GM18507 (cell line): ENCODE measurements at places on chromosomes 7 and 10.

DNA sequence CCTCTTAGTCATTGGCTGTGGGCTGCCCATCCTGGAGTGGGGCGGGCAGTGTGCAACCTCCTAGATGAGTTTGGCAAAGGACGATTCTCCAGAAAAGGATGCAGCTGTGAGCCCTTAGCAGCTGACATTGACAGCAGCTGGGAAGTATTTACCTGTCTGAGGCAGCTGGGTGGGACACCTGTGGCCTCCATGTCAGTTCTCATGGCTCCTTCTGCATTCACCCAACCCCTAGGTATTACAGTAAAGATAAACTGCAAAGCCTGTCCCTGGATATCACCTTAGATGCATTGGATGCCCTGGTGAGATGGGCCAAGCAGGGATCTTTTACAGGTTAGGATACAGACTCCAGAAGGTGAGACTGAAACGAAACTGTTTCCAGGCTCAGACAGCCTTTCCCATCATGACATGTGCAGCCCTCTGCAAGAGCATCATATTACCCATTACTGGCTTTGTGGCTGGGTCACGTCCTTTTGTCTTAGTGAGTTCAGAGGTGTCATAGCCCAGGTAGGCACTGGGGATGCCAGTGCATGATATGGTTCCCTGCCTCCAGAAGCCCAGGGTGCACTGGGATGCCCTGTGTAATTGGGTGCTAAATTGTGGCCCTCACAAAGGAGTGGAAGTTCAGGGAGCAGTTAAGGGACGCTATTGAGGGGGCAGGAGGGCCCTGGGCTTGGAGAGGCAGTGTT lies 28.9 kb downstream of the MINDY4 start:
- DNase-seq: no peak

GRCh38 chr7:2720024-2720423 lies 32.0 kb downstream of the AMZ1 start:
- no peak for DNase-seq

GRCh38 chr7:152015600-152015999 lies 9.9 kb upstream of the GALNT11 start:
- DNase-seq: no peak

- DNase-seq: no peak
Measured at GRCh38 chr7:133570321-133570720, 317.4 kb downstream of the EXOC4 start.

- DNase-seq: no peak
Measured at GRCh38 chr7:7709291-7709690, 9.1 kb downstream of the RPA3 start.

DNA sequence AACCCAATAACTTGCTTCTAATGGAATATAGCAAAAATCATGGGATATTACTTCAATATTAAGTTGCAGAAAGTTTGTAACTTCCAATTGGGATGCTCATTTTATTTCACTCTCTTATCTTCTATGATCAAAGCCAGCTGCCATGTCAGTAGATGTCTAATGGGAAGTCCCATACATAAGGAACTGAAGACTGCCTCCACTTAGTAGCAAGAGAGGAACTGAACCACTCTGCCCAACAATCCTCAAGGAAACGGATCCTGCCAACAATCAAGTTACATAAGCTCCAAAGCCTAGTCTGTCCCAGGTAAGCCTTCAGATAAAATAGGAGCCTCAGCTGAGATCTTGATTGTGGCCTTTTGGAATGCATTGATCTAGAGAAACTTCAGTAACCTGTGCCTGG lies 431.5 kb upstream of the PCDH15 start:
- no peak for DNase-seq

DNA sequence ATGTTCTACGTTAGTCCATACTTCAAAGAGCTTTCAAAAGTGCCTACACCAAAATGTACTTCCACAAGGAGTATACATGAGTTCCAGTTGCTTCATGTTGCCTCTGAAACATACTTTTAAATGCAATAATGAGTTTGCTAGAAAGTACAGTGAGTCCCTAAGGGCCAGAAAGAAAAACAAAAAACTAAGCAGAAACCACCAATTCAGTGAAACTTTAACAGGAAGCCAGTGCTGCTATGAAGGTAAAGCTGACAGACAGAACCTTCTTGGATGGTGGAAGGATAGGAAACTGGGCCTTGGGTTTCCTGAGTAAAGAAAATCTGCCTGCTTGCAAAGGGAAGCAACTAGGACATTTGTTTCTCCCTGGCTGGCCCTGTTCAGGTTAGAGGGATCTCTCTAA lies 104.2 kb downstream of the CTTNBP2 start:
- DNase-seq: no peak

DNA sequence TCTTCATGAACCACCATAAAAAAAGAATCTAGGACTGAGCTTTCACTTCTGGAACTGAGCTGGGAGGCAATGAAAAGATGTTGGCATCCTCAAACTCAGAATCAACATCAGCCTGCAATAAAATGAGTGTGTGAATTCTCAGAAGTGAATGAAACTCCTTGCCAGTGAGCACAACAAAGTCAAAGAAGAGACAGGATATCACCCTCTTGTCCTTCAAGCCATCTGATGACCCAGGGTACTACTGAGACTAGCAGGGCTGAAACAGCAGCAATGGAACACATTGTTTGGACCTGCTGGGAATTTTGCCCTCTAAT lies 13.0 kb downstream of the SLC25A13 start:
- no peak for DNase-seq

DNA sequence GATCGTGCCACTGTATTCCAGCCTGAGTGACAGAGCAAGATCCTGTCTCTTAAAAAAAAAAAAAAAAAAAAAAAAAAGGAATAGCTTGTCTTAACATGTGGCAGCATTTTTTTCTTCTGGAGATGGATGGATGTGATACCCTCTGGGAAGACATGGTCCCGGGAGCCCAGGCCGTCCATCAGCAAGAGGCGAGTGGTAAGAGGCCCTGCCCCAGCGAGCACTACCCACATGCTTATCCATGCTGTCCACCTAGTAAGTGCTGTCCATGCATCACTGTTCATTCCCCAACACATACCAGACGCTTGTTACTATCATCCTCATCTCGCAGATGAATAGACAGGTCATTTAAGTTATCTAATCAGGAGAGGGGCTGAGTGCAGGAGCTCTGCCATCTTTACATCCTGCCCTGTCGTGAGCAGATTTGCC lies 12.9 kb downstream of the ATP6V1F start:
- no peak for DNase-seq

GRCh38 chr10:81918766-81919165 lies 43.8 kb downstream of the NRG3 start:
- DNase-seq: no peak

- DNase-seq: no peak
Measured at GRCh38 chr7:5231811-5232484, 41.9 kb downstream of the WIPI2 start.

GRCh38 chr7:17153536-17153935 lies 144.9 kb upstream of the AHR start:
- DNase-seq: no peak

GRCh38 chr7:35695473-35695850 lies 527 bp upstream of the HERPUD2 start:
- no peak for DNase-seq

DNA sequence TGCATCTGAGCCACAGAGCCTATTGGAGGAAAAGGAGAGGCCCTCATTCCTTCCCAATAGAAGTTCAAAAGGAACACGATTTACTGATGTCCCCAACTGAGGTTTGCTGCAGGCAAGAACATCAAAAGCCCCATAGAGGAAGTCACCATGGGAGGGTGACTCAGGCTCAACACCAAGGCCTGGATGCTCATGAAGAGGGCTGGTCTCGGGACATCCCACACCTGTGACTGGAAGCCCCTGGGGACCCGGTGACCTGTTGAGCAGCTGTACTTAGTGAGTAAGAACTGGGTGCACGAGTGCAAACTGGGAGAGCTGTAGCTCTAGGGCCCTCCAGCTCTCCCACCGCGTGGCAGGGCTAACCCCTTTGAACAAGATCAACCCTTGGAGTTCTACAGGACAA lies 38.0 kb downstream of the CYTH3 start:
- no peak for DNase-seq

- no peak for DNase-seq
Measured at GRCh38 chr7:73682745-73683055, 553 bp downstream of the DNAJC30 start.

- no peak for DNase-seq
Measured at GRCh38 chr10:29804025-29804852, 169.5 kb upstream of the SVIL start.

GRCh38 chr7:105617280-105618015 lies 36.2 kb upstream of the EFCAB10 start:
- no peak for DNase-seq

- no peak for DNase-seq
Measured at GRCh38 chr7:117127585-117128168, 174.4 kb downstream of the ST7 start.

DNA sequence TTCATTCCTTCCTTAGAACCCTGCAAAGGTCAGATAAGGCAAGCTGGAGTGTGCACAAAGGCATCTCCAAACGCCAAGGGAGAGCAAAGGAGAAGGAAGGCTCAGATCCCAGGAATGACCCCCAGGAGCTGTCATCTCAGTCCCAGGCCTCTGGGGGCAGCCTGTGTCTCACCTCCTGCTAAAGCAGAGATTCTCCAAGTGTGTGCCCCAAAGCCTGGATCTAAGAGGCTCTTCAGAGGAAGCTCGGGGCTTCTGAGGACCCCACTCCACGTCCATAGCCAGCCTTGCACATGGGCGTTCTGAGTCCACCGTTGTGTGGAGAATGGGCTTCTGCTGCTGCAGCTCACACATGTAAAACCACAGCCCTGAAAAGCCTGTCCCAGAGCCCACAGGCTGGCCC lies 5.1 kb upstream of the GRID1 start:
- DNase-seq: no peak

DNA sequence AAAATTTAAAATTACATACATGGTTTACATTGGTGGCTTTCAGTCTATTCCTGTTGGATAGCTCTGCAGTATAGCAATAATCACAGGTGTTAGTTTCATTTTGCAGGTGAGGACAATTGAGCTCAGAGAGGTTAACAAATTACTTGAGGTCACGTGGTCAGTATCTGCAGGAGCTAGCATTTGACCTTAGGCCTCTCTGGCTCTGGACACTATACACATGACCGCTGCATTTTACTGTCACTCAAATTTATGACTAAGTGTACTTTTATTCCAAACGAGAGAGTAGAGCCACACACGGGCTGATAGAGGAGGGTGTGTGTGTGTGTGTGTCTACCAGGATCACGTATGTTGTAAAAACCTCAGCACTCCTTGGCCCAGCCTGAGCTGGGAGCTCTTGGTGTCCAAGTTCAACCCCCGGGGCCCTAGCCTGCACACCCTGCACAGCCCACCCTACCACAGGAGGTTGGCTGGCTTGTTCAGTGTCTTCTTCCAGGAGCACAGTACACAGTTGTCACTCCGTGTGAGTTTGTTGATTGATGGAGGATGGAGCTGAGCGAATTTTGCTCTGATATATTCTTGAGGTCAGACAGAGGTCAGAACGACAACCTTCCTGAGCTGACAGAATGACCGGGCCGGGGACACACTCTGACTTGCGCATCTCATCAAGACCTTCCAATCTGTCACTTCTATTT lies 272.7 kb downstream of the GFRA1 start:
- no peak for DNase-seq

DNA sequence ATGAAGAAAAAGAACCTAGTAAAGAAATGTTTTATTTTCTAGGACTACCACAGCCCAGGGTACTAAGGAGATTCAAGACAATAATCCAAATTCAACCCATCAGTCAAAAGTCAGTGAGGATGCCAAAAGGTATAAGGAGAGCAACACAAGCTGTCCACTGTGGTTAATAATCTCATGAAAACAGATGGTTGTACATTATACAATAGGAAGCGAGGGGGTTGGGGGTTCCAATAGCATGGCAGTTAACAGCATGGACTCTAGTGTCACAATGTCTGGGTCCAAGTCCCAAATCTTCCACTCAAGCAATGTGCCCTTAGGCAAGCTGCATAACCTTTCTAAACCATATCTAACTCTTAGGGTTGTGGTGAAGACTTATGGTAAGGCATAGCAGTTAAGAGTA lies 35.1 kb downstream of the BRAF start:
- no peak for DNase-seq

GRCh38 chr7:99010281-99010680 lies 131.9 kb downstream of the TRRAP start:
- no peak for DNase-seq

DNA sequence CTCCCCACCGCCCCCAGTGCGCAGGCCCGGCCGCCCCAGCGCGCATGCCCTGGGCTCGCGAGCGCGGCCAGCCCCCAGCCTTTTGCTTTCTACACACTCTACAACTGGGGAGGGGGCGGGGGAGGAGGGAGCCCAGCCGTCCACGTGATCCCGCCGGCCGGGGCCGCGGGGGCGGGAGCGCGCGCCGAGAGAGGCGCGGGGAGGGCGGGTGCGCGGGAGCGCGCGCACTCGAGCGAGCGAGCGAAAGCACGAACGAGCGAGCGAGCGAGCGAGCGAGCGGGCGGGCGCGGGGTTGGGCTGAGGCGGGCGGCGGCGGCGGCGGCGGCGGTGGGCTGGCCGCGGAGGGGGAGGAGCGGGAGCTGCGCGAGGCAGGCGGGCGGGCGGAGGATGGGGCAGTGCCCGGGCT lies at the start of gene AUTS2:
AUTS2 (plus strand) TSS at position 395 of the 406 bp plus-strand sequence. CDS start 1,179 bp downstream, outside the sequence.
- DNase-seq: peak; percentile 54

GRCh38 chr10:34049887-34050286 lies 715.4 kb upstream of the NRP1 start:
- no peak for DNase-seq

- no peak for DNase-seq
Measured at GRCh38 chr10:47087667-47088066, 176.4 kb downstream of the PTPN20 start.

DNA sequence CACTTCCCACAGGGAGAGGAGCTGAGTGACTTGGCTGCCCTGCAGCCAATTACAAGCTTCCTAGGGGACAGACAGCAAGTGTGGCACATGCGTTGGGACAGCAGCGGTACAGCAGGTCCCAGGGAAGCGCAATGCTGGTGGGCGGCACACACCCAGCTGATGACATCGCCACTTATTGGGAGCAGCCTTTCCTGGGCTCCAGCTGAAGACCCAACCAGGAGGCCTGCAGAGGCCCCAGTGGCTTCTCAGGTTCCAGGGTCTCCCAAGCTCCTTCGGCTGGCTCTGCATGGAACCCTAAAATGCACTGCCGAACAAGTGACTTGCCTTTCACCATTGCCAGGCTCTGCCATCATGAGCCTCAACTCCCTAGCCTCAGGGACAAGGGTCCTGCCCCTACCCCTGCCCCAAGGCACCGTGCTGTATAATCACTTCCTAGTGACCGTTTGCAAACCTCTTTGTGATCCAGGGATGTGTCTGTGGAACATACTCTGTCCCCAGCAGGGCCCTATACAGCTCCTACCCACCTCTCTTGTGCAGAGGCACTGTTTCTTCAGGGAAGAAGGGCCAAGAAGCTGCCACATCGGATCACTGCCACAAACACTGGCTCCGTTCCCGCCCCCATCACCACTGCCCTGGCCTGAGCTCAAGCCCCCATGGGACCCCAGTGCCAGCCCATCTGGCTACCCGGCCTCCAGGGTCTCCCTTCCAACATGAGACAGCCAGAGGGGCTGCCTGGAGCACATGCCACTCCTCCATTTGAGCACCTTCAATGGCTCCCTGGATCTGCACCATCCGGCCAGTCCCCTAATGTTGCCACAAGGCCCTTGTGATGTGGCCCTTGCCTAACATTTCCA lies 19.3 kb upstream of the SLIT1 start:
- no peak for DNase-seq
